Omental fat pad (tissue), 4 donors: ENCODE measurements at places on chromosomes 5 and 9.

- no peak for DNase-seq
Observed at GRCh38 chr9:3332802-3333201, 193.0 kb downstream of the RFX3 start.

DNA sequence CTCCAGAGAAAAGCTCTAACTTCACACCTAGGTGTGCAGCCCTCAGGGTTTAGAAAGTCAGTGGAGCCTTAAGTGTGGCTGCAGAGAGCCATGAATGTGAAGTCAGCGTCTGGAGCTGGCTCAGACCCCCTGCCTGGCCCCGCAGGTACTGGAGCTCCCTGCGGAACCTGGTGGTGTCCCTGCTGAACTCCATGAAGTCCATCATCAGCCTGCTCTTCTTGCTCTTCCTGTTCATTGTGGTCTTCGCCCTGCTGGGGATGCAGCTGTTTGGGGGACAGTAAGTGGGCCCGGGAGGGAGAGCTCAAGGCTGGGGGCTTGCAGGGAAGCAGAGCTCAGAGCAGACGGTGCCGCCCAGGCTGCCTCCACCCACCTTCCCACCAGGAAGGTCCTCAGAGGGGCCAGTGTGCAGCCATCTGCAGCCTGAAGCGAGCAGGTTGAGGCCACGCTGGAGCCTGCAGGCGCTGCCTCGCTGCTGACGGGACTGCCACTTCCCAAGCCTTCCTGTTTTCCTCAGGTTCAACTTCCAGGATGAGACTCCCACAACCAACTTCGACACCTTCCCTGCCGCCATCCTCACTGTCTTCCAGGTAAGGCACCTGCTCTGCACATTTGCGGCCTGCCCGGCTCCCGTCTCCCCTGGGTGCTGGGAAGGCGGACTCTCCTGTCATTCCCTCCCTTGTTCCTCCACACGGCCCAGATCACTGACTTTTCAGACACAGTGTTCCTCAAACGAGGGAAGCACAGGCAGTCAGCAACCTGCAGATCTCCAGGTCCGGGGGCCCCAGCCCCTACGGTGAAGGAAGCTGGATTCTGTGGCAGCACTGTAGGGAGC lies 108.9 kb downstream of the CACNA1B start:
- DNase-seq, result no peak

- DNase-seq, result no peak
Observed at GRCh38 chr9:113514748-113515147, 51.2 kb downstream of the RGS3 start.

- no peak for DNase-seq
Observed at GRCh38 chr5:143241892-143242291, 161.6 kb downstream of the NR3C1 start.

- DNase-seq, result no peak
Observed at GRCh38 chr5:109558364-109558763, 131.4 kb upstream of the MAN2A1 start.

DNA sequence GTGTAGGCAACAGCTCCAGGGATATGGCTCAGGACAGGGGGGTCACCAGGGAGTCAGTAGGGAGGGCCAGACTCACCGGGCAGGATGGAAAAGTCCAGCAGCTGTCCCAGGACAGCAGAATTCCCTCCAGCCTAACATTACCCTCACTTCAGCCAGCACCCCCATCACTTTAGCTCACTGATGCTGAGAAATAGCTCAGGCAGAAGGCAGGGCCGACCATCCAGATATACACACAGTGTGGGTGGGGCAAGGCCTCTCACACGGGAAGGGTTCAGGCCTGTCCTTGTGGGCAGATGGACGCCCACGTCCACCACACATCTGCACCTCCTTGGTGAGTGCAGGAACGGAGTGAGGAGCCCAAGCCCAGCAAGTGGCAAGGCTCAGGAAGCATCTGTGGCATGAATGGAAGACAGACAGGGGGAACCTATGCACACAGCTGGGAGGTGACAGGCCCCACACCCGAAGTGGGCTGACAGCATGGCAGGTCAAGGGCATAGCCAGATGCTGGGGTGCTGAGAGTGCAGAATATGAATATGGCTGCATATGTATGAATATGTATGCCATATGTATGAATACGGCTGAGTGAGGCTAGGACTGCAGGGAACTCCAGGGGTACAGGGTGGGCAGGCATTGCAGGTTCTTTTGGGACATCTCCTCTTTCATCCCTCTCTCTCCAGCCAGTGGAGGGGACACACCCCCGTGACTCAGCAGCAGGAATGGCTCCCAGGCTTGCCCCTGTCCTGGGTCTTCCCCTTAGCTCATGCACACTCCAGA lies 17.0 kb downstream of the BICD2 start:
- DNase-seq, result no peak

DNA sequence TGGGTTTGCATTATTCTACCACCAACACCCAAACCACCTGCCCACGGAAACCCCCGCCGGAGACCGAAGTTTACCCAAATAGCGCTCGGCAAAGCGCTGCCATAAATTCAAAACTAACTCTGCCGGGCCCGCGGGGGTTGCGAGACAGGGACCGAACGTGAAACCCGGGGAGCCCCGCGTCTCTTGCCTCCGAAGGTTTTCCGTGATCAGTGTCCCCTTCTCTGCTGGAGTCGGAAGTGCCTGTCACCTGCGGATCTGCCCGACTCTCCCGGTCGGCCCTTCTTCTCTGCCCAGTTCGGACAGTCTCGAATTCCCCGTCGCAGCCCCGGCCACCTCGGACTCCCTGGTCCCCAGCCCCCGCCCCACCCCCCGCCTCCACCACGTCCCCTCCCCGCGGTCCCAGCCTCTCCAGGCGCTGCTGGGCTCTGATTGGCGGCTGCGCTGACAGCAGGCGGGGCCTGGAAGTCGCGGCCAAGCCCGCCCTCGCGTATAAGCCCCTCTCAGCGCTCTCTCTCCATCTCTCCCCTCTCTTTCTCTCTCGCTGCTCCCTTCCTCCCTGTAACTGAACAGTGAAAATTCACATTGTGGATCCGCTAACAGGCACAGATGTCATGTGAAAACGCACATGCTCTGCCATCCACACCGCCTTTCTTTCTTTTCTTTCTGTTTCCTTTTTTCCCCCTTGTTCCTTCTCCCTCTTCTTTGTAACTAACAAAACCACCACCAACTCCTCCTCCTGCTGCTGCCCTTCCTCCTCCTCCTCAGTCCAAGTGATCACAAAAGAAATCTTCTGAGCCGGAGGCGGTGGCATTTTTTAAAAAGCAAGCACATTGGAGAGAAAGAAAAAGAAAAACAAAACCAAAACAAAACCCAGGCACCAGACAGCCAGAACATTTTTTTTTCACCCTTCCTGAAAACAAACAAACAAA lies at the start of gene RORB:
Gene RORB, plus strand, starts transcription at position 517 of the 929 bp plus-strand sequence. CDS start 642 bp downstream, outside the sequence.
- no peak for DNase-seq

- no peak for DNase-seq
Observed at GRCh38 chr5:83512061-83512745, 40.7 kb downstream of the VCAN start.

DNA sequence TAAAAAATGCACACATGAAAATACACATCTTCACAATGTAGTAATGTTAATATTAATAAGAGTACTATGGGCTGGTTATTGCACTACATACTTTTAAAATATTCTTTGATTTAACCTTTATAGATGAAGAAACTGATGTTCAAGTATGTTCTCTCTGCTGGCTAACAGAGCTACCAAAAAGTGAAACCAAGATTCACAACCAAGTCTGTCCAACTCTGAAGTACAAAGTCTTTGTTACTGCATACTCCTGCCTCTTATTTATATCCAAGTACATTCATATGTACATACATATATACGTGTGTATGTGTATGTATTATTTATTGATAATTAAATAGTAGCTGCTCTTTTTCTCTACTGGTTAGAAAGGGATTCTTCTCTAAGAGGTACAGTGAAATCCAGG lies 325.6 kb downstream of the BNC2 start:
- DNase-seq, result no peak

DNA sequence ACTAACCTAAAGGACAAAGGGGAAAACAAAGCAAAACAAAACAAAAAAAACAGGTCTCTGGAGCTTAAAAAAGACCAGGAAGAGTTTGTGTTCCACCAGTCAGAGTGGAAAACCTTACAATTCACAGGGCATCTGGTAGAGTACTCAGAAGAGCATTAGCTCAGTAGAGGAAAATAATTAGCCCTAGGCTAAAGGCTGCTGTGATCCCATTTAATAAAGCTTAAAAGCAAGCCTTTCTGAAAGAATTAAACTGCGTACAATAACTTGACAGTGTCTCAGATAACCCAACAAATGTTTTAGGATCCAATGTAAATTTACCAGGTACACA lies 7.3 kb downstream of the ECM2 start:
- no peak for DNase-seq

DNA sequence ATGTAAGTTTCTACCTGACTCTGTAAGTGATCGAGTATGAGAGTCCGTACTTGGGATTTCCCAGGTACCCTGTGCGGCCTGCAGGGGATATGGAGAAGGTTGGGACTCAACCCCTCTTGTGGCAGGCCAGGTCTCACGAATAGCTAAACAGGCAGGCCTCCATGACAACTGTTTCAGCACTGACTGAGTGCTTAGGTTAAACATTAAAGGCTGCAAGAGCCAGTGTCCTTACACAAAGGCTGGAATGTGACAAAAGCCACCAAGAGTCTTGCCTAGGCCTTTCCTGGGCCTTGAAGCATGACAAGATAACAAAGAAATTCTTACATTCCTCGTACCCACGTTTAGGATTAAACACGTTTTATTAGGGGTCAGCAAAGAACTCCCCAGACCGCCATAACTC lies 58.6 kb downstream of the THBS4 start:
- DNase-seq, result no peak

GRCh38 chr5:42641336-42642005 lies 115.1 kb upstream of the CCDC152 start:
- no peak for DNase-seq

DNA sequence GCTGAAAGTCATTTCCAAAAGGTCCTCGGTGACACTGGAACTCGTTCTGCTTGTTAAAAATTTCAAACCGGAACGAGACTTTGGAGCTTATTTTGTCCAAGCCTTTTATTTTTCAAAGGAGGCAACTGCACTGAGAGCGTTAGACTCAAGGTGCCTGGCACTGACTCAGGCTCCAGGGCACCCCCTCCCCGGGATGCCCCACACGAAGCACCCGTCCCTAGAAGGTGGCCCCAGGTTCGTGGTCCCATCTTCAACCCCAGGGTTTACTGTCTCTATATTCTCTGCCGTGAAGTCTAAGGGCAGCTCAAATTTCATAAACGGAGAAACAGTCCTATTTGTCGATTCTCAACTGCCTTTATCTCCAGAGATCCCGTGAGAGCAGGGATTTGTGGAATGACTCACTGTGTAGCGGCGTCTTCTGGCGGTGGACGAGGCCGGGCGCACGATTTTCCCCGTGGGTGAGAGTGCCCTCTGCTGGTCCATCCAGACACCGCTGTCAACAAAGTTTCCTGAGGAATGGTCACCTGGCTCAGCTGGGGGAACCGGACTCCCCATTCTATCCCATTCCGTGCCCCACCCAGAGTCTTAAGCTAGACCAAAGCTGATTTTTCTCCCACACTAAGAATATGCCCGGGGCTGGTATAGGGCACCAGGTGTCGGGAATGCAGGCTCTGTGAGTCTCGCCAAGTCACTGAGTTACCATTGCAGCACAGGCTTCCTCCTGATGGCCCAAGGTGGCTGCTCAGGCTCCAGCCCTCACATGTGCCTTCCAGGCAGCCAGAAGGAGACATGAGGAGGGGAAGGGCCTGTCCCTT lies 27.1 kb upstream of the SLC6A19 start:
- DNase-seq, result peak; percentile 41

- DNase-seq, result no peak
Observed at GRCh38 chr5:133827011-133827410, 141.4 kb downstream of the C5orf15 start.

DNA sequence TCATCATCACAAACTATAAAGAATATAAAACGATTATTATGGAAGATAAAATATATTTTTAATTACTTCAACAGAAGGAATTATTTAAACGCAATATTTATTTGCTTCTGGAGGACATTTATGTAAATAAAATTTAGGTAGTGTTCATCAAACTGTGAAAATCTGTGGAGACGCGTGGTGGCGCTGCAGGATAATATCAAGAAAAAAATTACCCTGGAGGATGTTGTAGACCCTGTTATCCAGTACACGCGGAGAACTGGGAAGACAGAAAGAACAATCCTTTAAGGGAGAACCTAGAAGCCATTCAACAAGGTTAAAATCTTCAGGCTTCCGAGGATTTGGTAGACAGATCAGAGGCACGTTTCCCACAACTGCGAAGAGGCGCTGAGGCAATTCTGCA lies at the start of gene PCDHB12:
Gene PCDHB12, plus strand, starts transcription at position 242 of the 400 bp plus-strand sequence. CDS start 189 bp downstream, outside the sequence.
- DNase-seq, result no peak

- DNase-seq, result no peak
Observed at GRCh38 chr5:131899686-131900085, 45.8 kb downstream of the MEIKIN start.

GRCh38 chr5:537098-537497 lies 12.8 kb upstream of the SLC9A3 start:
- no peak for DNase-seq

DNA sequence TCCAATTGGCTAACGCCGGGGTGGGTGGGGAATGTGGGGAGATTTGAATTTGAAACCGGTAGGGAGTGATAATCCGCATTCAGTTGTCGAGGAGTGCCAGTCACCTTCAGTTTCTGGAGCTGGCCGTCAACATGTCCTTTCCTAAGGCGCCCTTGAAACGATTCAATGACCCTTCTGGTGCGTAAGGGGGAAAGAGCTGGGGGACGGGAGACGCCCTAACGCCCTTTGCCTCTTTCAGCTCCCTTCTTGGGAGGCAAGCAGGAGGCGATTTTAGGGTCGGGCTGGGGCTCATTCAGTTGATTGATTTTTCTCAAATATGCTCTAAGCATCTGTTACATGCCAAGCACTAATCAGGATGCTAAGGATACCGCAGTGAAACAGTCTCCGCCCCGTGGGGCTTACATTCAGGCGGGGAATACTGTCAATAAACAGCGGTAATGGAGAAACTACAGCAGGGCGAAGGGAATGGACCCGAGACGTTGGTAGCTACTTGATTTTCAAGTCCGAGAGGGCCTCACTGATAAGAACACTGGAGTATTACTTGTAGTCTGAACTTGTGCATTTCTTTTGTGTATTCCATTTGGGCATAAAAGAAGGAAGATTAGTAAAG lies at the start of gene HMMR:
Gene HMMR, plus strand, starts transcription at position 71 of the 610 bp plus-strand sequence. Its CDS starts 61 bp downstream, at position 132.
- no peak for DNase-seq

DNA sequence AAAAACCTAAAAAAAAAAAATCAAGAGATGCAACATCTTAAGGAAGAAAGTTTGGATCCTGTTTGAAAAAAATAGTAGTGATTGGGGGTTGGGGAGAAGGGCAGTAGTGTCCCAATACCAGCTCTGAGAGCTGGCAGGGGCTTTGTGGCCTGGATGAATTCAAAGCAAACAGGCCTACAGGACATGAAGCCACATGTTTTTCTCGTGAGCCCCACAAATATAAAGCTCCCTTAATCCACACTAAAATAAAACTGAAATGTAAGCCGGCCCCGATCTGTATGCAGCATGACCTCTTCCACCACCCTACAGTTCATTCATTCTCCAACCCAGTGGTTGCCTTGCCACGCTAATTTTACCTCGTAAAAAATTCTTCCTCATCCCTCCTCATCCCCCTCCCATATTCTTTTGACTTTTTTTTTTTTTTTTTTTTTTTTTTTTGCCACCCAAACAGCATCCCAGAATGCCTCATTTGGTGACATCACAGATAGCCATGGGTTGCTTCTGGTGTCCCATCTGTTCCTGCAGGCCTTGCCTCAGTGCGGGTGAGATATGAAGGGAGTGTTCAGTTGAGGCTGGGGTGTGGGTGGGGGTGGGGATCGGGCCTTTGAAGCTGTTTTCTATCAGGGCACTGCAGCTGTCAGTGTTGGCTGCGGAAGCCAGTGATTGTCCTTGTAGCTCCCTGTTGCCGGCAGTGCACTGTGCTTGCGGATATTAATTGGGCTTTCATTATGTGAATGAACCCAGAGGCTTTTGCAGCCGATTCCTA lies 81.6 kb upstream of the NFIB start:
- DNase-seq, result no peak

GRCh38 chr5:95892784-95893354 lies 68.8 kb downstream of the ELL2 start:
- no peak for DNase-seq

- no peak for DNase-seq
Observed at GRCh38 chr5:63233911-63234310, 655.3 kb downstream of the LRRC70 start.
